NCI-H187 (cell line): ENCODE measurements at places on chromosomes 11 and 22.

- no peak for DNase-seq
These were observed 8.1 kb downstream of the CLPB start for GRCh38 chr11:72426103-72426757.

GRCh38 chr11:112975051-112975450 is 13.8 kb downstream of the NCAM1 start:
- DNase-seq, result no peak

DNA sequence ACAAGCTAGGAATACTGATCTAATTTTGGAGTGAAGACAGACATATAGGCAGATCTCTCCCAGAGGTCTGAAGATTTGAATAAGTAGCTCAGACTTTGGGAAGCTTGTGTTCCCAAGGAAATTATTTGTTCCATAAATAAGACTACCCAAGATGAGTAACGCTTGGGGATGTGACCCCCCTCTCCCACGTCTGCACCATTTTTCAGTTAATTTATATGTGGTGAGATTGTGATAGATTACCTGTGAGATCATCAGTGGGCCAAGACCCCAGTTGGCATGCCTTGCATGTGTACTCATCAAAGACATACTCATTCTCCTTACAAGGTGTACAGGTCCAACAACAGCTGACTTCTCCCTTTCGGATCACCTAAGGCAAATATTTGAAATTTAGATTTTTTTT is 252.8 kb upstream of the CTSC start:
- DNase-seq, result no peak

DNA sequence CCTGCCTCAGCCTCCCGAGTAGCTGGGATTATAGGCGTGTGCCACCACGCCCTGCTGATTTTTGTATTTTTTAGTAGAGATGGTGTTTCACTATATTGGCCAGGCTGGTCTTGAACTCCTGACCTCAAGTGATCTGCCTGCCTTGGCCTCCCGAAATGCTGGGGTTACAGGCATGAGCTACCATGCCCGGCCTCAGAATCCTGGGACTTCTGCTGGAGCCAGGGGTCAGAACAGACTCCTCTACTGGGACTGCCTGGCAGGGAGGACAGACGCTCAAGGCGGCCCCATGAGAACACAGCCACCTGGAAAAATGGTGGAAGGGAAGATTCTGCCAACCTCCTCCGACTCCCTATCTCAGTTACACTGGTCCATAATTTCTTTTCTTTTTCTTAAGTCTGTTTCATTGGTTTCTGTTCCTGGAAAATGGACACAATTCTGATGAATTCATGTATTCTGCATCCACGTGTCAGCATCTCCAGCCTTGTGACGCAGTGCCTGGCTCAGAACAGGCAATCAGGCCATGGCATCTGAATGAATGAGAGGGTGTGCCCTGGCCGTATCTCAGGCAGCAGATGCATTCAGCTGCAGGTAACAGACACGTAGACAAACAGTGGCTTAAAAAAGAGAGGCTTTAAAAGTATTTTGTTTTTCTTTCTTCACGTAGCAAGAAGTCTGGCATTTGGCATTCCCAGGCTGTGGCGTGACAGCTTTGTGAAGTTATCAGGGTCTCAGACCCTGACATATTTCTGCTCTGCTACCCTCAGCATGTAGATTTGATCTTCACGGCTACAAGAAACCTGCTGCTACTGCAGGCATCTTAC is 4.8 kb downstream of the SMIM38 start:
- DNase-seq, result no peak

DNA sequence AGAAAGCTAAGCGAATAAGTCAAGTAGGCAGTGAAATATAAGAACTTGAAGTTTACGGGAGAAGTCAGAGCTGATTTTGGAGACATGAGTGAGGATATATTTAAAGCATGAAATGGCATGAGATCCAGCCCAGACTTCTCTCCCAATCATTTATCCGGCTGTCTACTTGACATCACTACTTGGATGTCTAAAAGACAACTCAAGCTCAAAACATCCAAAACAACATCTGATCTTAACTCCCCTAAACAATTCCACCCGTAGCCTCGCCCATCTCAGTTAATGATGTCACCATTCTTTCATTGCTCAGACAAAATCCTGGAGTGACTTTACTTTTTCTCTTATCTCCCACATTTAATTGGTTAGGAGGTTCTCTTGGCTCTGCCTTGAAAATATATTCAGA is 44.5 kb downstream of the WEE1 start:
- no peak for DNase-seq

GRCh38 chr11:48184452-48184851 is 32.2 kb upstream of the OR4B1 start:
- no peak for DNase-seq

DNA sequence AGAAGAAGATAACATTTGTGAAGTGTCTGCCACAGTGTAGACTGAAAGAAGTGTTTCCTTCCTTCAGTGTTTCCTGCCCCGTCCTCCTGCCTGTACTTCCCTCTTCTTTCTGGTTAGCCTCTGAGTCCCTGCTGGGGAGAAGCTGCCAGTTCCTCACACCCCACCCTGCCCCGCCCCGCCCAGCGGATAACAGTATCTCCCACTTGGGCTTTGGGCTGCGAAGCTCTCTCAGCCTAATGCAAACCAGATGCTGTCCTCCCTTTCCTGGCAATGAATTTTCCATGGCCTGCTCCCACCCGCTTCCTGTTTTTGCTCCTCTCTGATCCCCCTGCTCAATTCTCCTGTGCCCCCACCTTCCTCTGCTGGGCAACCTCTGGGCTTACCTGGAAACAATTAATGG is 5.2 kb upstream of the RAB3IL1 start:
- DNase-seq, result no peak

- DNase-seq, result no peak
These were observed 1136.2 kb downstream of the LRRC4C start for GRCh38 chr11:40323241-40323640.

GRCh38 chr22:17890245-17890671 is 116.0 kb upstream of the BID start:
- no peak for DNase-seq

DNA sequence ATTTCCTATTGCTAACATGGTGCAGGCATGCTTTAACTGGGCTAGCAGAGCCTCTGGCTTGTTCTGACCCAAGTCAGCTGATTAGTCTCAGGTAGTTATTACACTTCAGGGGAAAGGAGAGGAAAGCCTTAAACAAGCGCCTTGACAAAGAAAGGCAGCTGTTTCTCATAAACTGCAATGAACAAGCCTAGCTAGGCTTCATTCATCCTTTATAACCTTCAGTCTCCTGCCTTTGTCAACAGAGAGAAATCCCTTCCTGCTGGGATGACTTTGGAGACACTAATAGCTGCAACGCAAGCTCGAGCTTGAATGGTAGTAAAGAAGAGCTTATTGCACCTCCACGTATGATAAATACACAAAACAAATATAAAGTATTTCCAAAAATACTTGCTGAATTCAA is 68.4 kb downstream of the CCDC34 start:
- no peak for DNase-seq

DNA sequence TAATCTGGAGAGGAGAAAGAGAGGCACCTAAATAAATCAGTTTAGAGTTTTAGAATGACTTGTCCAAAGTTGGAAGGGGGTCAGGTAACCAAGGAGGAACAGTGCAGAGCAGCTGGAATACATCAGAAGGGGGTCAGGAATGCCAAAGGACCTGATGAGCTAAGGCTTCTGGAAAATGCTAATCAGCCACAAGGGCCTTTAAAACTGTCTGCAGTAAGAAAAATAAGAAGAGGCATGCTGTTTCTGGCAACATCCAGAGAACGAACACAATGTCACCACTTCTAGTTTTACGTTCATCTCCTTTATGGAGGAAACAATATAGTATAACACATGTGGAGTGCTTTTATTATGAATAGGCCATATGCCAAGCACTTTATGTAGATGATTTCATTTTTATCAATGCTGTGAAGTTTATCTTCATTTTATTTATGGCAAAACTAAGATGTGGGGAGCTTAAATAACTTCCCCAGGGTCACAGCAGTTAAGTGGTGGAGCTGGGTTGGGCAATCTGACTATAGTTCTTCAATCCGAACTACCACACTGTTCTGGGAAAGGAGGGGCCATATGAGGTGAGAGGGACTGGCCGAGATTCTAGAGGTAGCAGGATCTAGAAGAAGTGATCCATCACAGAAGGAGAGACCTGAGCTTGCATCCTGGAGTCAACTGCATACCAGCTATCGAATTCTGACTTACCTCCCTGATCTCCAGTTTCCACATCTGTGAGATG is 22.6 kb downstream of the ACO2 start:
- DNase-seq, result no peak

DNA sequence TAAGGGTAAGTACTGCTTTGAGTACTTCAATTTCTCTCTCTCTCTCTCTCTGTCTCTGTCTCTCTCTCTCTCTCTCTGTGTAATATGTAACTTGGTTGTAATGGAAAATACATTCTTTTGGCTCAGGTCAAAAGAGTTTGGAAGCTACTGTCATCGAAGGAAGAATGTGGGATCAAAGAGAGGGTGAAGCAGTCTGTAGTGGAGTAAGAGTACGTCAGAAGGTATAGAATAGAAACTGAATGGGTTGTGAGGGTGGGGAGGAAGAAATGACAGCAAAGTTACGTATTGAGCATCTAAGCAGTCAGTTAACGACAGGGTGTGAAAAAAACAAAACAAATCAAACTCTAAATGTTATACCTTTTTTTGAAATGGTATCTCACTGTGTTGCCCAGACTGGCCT is 10.0 kb downstream of the NCAM1 start:
- no peak for DNase-seq

DNA sequence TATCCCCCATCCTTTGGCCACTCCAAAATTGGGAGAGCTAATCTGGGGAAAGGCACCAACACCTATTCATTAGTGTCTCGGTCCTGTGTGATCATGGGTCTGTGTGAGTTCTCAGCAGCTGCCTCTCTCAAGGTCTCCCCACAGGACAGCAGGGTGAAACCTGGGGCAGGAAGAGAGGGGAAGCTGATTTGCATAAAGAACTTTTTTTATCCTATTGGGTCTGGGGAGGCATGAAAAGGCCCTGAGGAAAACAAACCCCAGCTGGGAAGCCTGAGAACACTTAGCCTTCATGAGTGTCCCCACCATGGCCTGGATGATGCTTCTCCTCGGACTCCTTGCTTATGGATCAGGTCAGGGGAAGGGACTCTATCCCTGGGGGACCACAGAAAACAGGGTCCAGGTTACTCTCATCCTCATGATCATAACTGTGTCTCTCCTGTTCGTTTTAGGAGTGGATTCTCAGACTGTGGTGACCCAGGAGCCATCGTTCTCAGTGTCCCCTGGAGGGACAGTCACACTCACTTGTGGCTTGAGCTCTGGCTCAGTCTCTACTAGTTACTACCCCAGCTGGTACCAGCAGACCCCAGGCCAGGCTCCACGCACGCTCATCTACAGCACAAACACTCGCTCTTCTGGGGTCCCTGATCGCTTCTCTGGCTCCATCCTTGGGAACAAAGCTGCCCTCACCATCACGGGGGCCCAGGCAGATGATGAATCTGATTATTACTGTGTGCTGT is 116.0 kb upstream of the TOP3B start:
- DNase-seq, result no peak

DNA sequence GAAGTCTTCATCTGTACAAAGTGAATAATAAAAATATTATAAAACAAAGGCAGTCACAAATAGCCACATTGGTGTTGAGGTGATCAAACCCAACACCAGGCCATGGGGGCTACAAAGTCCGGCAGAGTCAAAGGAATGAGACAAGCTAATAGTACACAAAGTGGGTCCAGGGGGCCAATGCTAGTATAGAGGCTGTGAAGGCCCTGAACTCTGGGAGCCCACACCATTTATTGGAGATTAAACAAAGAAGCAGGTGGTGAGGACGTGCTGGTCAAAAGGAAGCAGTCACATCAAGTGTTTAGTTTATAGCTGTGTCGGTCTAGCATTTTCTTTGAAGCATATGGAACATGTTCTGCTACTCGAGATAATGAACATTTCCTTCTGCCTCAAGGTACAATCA is 58.6 kb upstream of the CCT8L2 start:
- no peak for DNase-seq

- DNase-seq, result no peak
These were observed 272.3 kb upstream of the RAG2 start for GRCh38 chr11:36870361-36870760.

DNA sequence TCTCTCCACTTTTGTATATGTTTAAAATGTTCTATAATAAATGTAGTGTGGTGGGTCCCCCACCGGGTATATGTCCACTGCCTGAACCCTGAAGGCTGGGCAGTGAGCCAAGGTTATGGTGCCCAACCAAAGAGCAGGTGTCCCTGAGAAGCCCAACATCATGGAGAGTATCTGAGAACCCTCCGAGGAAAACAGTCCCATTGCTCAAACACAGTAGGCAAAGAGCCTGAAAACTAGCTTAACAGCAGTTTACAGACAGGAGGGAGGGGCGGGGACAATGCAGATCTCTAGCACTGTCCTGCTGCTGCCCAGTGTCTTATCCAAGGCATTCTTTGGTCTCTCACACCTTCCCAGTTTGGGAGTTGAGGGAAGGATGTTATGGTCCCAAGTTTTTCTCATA is 91.0 kb downstream of the TMPRSS5 start:
- no peak for DNase-seq

- no peak for DNase-seq
These were observed 66.7 kb upstream of the CSNK2A3 start for GRCh38 chr11:11419747-11420146.

- no peak for DNase-seq
These were observed 51.1 kb downstream of the LARGE2 start for GRCh38 chr11:45973601-45974000.

GRCh38 chr22:20146777-20147176 is 4.1 kb downstream of the CCDC188 start:
- no peak for DNase-seq

- no peak for DNase-seq
These were observed 12.4 kb downstream of the P4HA3 start for GRCh38 chr11:74299015-74299414.

- DNase-seq, result no peak
These were observed 63.4 kb downstream of the NAT10 start for GRCh38 chr11:34168642-34169420.

- no peak for DNase-seq
These were observed 35.0 kb upstream of the LMO2 start for GRCh38 chr11:33926671-33927552.

DNA sequence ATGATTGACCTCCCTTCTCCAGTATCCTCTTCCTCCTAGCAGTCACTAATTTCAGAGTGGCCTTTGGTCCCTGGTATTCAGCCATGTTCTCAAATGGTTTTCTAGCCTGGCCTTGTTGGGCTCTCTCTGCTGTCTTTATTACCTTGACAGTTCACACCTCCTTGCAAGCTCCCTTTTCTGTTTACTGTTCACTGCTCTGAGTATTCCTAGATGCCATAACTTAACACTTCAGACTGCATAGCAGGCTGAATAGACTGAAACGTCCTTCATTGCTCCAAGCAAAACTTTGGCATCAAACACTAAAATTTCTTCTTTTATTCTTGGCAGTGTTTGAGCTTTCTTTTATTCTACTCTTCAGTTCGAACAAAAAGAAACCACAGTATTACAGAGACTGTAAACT is 49.7 kb upstream of the SLC25A18 start:
- no peak for DNase-seq

- no peak for DNase-seq
These were observed 56.7 kb upstream of the CLPB start for GRCh38 chr11:72491001-72491400.

DNA sequence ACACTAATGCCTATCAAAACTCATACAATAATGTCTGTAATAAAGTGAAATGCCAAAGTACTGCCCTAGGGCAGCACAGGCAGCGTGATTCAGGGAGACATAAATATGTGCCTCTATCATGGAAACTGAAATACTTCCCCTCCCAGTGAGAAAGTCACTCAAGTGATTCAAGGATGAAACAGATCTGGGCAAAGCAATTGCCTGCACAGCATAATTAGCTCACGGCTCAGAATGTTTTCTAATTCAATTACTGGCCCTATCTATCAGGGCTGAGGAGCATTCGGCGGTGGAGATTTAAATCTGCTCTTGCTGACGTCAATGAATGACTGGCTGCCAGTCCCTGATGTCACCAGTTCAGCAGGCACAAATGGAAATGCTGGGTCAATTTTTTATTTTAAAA is 27.7 kb upstream of the PPP2R1B start:
- no peak for DNase-seq
